ENCODE measurements at places on chromosomes 3 and 15.

- DNase-seq, result no peak
Measured at GRCh38 chr15:78035321-78035751, 42.2 kb downstream of the TBC1D2B start.

DNA sequence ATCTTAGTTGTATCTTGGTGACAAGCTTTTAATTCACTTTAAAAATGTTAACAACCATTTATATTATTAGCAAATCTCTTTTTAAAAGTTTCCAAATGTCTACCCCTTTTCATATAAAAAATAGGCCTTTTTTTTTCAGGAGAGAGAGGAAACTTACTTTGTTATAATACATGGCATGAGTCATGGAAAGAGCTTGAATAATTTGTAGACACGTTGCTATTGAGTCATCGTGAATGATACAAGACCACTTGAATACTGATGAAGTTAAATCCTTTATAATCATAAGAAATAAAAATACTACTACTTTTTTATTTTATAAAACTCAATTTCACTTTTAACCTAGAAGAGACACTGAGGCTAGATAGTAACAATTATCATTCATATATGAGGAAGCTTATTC is 70.3 kb upstream of the BBX start:
- DNase-seq, result peak; percentile 86

- no peak for DNase-seq
Measured at GRCh38 chr3:26825454-26825853, 202.9 kb downstream of the LRRC3B start.

GRCh38 chr3:64213962-64214379 is 11.3 kb downstream of the PRICKLE2 start:
- DNase-seq, result peak; percentile 52

DNA sequence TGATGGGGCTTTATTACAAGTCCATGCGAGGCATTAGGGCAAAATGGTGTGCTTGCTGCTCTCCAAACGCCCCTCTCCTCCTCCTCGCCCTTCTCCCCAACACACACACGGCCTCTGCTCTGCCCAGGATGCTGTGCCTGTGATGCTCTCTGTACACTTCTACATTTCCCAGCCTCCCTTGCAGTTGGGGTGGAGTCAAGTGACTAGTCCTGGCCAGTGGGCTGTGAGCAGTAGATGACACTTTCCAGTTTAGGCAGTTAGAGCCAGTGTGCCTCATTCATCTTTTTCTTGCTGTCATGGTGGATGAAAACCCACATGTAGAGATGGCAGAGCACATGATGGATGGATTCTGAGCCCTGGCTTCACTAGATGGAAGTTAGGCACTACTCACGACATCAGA is 5.4 kb downstream of the TRH start:
- DNase-seq, result no peak

GRCh38 chr3:25424614-25425013 is 3.4 kb upstream of the RARB start:
- DNase-seq, result no peak

DNA sequence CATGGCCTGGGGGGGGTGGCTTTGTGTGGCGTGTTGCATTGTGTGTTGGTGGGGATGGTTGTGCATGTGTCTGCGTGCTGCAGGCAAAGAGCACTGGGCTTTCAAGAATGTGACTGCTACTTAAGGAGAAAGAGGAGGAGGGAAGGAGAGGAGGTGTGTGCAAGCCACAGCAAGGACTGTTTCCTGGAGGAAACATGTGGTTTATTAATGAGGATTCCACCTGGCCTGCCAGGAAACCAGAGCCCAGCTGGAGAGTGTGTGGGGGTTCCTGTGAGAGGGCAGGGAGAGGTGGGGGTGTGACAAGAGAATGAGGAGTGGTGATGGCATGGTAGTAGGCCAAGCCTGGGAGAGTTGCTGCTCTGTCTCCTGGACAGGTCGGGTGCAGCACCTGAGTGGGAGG is 258.1 kb upstream of the ROPN1 start:
- DNase-seq, result no peak

GRCh38 chr3:100561459-100562158 is 47.8 kb upstream of the ADGRG7 start:
- peak; percentile 51 for DNase-seq

DNA sequence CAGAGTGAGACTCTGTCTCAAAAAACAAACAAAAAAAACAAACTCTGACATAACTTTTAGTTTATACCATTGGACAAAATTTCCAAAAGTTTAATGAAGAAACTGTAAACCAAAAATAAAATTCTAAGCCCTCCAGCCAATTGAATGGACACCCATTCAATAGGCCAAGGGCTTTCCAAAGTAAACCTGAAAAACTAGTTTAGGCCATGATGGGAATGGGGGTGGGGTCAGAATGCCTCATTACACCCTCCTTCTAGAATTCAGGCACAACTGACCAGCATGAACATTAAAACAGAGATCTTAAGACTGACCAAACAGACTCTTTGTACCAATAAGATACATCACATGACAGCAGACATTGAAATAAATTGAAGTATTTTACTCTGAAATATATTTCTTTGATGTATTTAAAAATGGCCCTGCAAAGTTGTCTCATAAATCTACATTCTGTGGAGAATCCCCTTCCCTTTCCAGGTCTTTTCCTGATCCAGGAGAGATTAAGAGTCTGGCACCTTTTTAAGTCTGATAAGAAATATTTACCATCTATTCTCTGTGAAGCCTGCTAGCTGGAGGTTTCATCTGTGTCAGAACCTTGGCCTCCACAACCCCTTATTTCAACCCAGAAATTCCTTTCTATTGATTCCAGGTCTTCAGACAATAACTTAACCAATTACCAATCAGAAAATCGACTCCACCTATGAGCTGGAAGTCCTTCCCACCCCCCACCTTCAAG is 15.7 kb downstream of the THOC7 start:
- no peak for DNase-seq

- DNase-seq, result no peak
Measured at GRCh38 chr3:69932501-69932900, 67.0 kb upstream of the SAMMSON start.

DNA sequence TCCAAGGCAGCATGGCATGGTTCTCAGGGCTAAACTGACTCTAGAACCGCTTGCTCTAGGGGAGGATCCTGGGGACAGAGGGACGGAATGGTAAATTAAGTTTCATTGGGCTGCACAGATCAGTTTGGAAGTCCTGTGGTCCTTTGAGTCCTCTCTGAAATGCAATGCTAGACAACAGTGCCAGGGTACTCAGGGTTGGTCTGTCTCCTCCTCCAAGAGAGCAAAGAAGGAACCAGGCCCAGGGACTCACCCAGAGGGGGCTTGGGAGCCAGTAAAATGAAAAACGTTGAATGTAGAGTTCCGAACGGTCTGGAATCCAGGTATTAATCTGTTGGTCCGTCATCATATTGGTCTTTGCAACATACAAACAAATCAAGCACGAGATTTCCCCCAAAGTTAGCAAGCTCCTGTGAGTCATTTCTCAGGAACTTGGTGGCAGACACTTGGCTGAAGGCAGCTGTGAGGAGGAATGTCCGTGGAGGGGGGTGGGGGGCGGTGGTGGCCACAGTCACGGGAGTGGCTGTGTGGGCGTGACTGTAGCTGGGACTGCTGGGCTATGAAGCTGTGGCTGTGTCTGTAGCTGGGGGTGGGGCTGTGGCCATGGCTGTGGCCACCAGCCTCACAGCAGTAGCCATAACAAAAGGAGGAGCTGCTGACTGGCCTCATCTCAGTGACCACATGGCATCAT is 361.0 kb downstream of the SHQ1 start:
- DNase-seq, result peak; percentile 91

- DNase-seq, result no peak
Measured at GRCh38 chr15:48440084-48440483, 108.9 kb downstream of the DUT start.

- no peak for DNase-seq
Measured at GRCh38 chr3:98026425-98027084, 8.6 kb downstream of the GABRR3 start.

- DNase-seq, result peak; percentile 63
Measured at GRCh38 chr15:84669726-84670125, 11.7 kb upstream of the NMB start.

GRCh38 chr15:45146405-45146804 is 16.6 kb downstream of the DUOX1 start:
- no peak for DNase-seq

All from ELR (cell line).